ENCODE measurements at places on chromosomes 7 and 10. TPM values are rescaled to one million over a fixed set of nuclear protein-coding genes. Genes with fewer than 3 reads are reported as not detected.

GRCh38 chr7:90210475-90210874 lies 1.1 kb upstream of the STEAP2 start:
- DNase-seq: no peak

DNA sequence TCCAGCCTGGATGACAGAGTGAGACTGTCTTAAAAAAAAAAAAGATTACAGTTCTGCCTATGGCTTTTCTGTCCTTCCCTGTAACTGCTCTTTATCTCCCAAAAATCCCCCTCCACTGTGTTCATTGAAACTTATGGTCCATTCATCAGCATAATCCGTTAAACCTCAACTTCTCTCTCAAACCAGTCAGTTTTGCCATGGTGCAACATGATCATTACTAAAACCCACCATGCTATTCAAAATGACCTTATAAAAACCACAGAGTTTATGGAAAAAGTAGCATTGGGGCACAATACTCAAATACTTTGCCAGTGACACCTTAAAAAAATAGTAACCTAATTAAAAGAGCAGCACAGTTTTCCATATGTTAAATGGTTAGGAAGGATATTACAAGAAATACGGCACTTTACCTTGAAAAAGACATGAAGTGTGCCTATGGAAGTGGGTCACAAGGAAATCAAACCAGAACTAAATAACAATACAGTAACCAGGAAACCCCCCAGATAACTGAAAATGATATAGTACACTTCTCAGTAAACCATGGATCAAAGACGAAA lies 74.0 kb upstream of the ST8SIA6 start:
- DNase-seq: no peak

CYP3A4 gene
- total RNA-seq: 1,005 TPM

- no peak for DNase-seq
Measured at GRCh38 chr7:40545739-40546138, 410.9 kb downstream of the SUGCT start.

PAPSS2 gene
- 120 TPM for total RNA-seq

Measured in left lobe of liver (tissue), 2 donors.